ENCODE measurements at places on chromosomes 3 and 15.

DNA sequence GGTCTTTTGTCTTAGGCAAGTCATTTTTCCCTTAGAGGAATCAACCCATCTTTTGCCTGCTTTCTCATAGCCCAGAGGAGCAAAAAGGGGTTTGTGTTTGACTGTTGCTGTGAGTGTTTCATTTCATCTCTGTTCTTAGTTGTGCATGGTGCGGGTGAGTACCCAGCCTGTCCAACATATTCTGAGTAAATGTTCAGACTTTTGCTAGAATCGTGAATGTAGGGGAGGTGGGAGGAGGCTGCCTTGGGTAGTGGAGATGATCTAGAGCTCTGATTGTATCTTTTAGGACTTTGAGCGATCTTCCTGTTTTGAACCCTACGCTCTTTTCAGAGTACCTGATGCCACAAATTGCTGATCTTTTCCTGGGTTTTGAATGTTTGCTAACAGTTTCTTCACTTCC is 123.1 kb downstream of the ZNF609 start:
- DNase-seq = peak; percentile 30

DNA sequence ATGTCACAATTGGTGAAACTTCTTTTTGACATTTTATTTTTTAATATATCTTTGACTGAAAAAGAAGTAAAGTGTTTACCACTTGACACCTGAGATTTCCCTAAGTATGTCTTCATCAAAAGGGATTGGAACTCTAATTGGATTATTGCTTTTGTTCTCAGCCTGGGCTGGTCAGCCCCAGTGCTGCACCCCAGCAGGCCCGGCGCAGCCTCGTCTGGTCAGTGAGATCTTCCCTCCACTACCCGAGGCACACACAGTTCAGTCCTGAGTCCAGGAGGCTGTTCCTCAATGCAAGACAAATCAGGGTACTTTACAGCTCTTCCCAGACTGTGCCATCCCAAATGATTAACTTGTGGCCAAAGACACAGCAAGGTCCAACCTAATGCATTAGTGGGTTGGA is 146.9 kb upstream of the SEMA6D start:
- no peak for DNase-seq

- DNase-seq = no peak
Observed at GRCh38 chr15:77709135-77709886, 76.6 kb upstream of the LINGO1 start.

- no peak for DNase-seq
Observed at GRCh38 chr15:68614286-68615035, 35.7 kb downstream of the CORO2B start.

DNA sequence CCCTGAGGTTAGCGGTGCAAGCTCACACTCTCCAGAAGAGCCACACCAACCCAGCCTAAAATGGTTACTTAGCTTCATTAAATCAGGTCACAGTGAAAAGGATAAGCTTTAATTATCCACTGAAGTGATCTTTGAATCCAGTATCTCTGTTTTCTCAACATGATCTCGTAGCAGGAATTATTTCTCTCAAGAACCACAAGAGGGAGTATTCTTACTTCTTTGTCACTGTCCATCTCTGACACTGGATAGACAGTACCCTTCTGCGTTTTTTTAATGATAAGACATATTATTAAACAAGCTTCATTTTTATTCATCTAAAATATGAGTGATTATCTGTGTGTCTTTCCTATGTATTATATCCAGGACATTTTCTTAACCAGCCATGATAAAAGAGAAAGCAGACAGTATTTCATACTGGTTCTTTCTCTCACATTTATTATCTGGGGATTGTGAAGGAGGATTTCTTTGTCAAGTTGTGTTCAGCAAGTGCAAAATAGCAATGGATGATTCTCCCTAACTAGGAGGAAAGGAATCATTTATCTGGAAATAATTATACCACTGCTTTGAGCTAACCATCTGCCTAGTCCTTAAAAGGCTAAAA is 105.4 kb upstream of the CCDC54 start:
- DNase-seq = no peak

DNA sequence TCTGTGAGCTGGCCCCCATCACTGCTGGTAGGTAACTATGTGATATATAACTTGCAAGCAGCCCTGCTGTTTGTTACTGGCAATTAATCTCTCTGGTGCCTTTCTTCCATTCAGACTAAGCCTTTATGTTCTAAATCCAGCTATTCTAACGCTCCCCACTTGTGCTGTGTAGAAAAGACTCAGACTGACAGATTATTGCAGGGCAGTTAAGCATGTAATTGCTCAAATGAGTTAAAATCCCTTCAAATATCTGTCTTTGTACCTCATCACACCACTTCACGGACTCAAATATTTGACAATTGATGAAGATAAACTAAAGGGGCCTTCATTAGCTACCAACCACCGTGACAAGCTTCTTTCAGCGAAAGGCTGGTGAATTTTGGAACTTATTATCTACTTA is 416.2 kb downstream of the NR2F2 start:
- DNase-seq = no peak

DNA sequence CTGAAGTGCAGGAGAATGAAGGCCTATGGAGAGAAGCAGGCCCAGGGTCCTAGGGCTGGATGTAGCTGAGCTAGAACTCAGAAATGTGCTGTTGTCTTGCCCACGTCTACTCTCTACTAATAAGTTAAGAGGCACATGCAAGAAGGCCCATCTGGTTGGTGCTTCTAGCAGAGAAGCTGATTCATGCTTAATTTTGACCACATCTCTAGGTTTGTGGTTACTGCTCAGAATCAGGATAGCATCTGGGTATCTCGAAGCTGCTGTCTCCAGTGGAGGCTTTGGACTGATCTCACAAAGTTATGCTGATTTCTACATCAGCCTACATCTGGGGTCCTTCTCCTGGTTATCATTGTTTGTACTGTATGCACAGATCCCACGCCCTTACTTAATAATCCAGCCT is 87.3 kb downstream of the CACNA1D start:
- no peak for DNase-seq

- no peak for DNase-seq
Observed at GRCh38 chr15:100202309-100202960, 139.3 kb downstream of the ADAMTS17 start.

GRCh38 chr15:64493641-64494040 is 33.3 kb downstream of the ZNF609 start:
- DNase-seq = no peak

- DNase-seq = no peak
Observed at GRCh38 chr3:131543714-131544113, 40.9 kb upstream of the MRPL3 start.

DNA sequence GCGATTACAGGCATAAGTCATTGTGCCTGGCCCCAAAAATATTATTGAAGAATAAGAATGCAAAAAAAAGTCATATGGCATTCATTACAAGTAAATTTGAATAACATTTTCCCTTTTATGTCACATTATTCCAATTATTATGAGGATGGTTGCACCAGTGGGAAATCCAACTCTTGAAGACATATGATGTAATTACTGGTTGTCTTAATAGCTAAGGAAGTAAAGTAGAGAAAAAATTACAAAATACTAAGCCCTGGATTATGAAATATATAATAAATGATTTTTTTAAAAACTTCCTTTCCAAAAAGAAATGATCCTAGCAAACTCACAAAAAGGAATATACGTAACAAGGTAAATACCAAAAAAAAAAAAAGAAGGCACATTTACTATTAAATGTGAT is 98.9 kb downstream of the FMN1 start:
- no peak for DNase-seq

- no peak for DNase-seq
Observed at GRCh38 chr3:101414121-101414520, 93.7 kb upstream of the IMPG2 start.

GRCh38 chr15:32688151-32688639 is 29.6 kb upstream of the GREM1 start:
- no peak for DNase-seq

DNA sequence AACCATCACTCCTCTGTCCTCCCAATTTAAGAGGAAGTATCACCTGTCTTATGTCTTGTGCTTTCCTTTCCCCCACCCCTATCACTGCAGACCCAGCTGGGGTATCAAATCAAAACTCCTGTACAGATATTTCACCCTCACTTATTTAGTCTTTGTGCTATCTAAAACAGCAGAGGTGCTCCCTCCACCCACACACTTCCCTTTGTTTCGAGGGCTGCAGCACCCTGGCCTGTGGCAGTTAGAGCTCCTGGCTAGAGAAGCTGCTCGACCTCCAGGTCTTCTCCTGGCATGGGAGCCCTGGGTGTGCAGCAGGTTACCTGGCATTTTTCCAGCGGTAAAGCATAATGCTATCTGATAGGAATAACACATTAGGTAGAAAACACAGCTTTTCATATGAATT is 181.4 kb upstream of the BCL6 start:
- DNase-seq = no peak

GRCh38 chr3:156577736-156578135 is 22.8 kb upstream of the SSR3 start:
- no peak for DNase-seq

DNA sequence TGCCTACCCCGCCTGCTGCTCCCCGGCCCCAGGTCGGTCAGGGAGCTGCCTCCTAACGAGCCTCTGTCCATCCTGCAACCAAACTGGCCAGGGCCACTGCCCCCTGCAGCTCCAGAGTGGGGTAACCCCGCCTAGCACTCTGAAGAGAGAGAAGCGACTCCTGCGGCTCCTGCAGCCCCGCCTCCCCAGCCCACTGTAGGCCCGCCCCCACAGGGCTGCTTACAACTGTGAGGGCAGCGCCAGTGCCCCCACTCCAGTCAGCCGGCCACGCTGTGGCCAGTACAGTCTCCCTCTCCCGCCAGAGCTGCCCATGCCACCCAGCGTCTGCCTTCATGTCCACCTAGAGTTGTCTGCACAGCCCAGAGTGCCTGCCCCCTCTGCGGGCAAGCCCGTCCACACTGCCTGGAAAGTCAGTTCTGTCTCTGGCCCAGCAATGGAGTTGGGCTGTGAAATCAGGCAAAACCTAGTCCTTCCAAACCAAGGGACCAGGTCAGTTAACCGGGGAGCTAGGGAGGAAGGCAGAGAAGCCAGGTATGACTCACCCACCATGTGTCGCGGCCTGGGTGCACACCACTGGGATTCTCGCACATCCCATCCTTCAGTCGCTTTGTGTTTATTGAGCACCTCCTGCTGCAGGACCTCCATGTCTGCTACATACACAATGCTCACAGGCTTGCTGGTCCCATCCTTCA is 2.4 kb downstream of the UCN2 start:
- DNase-seq = no peak

GRCh38 chr15:23472678-23473077 is 25.6 kb upstream of the GOLGA6L2 start:
- no peak for DNase-seq

GRCh38 chr15:72375501-72375845 is 341 bp downstream of the HEXA start:
- DNase-seq = no peak

GRCh38 chr3:194661374-194661773 is 10.6 kb downstream of the LSG1 start:
- no peak for DNase-seq

DNA sequence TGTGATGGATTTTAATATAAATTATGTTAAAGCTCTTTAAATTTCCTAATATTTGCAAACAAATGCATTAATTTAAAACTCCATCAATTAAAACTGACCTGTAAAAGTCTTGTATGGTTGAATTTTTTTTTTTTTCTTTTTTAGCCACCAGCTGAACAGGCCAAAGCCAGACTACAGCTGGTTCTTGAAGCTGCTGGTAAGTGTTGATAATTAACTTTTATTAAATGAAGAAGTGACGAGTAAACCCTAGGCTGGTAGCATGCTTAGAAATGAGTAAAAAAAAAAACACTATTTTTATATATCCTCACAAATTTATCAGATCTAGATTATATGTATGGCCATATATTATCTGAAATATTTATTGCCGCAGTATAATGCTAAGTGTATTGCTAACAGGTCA is 216.3 kb upstream of the MLF1 start:
- DNase-seq = no peak

GRCh38 chr3:11072631-11073030 is 80.1 kb downstream of the SLC6A1 start:
- DNase-seq = no peak

DNA sequence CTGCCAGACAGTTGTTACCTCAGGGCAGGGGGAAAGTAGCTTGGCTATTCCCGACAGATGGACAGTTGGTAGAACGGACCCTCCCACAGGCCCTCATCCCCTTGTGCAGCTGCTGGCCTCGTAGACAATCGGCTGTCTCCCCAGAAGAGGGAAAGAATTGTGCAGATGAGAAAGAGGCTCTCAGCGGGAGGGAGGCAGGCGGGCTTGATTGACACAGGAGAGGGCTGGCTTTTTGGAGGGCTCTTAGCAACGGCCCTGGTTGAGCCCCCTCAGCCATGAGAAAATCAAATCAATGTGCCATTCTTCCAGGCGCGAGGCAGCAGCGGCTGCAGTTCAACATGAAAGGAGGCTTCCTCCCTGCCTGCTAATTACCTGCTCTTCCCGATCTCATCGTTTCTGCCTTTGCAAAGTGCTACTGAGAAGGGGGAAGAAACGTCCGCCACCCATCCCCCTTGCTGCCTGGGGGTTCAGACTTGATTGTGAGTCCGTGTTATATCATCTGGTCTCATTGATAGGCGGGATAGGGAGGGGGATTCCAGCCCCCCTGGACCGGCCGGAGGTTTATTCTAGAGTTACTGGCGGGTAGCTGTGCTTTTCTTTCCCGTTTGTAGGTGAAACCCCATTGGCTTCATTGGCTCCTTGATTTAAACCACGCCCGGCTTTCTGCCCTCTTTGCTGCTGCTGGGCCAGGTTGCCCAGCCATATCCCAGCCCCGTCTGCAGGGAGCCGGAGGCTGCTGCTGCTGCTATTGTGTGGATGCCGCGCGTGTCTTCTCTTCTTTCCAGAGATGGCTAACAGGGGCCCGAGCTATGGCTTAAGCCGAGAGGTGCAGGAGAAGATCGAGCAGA is at the start of gene TAGLN3:
Gene TAGLN3, plus strand, starts transcription at position 287 of the 848 bp plus-strand sequence. Its CDS starts 501 bp downstream, at position 788.
- no peak for DNase-seq

DNA sequence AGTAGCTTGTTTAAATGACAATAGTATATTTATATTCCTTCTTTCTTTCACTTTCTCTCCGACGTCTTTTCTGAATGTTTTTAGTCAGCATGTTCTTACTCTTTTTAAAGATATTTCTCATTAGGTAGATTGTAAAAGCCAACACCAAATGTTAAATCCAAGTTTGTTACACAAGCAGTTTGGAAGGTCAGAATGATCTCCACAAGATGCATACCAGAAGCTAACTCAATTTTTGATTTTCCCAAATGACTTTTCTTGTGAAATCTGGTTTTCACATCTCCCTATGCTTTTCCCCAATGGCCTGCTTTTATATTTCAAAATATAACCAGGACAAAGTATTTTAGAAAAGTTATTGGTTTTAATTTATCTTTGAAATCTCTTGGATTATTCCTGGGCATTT is 49.7 kb upstream of the TPRG1 start:
- no peak for DNase-seq

Measured in CD4-positive, alpha-beta T cell treated with Interleukin-15 for 4 hours (primary cell).